ENCODE measurements at places on chromosomes 12 and 14. TPM values are rescaled to one million over a fixed set of nuclear protein-coding genes. Genes with fewer than 3 reads are reported as not detected.
A peak's percentile ranks its signal among the peaks of the same experiment; 100 is the strongest.

DNA sequence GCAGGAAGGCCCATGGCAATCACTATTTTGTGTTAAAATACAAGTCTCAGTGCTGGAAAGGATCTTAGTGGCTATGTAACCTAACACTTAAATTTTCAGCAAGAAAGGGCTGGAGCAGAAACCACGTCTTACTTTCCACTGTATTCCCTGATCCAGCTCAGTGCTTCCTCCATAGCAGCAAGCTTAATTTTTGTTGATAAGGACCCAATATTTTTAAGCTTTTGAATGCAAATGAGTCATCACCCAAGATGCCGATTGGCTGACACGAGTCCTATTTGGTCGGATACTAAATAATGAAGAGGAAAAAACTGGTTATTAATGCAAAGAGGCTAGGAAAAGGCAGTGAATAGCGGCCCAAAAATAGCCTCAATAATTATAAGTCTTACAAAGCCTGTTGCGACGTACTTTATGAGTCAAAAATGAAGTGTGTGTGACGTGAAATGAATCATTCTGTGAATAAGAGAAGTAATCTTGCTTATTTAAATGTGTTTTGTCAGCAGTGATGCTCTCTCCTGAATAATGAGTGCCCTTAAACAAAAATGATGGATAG, 46.9 kb upstream of the IGF1 start:
- ATAC-seq, result no peak

DNA sequence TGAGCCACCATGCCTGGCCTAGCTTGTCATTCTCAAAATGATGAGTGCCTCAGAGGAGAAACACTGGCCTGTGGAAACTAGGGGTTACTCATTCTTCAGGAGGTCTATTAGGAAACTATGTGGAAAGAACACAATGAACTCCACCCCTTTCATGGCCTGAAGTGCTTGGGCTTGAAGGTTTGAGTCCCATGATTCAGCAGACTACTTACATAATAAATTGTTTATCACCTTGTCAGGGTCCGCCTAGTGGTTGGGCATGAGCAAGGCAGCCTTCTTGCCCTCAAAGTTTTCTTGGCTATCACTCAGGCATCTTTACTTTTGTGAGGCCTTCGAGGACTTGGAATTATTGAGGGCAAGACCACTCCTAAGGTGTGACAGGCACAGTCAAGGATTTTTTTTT, 251.2 kb downstream of the ACSS3 start:
- ATAC-seq, result peak; percentile 25

GRCh38 chr14:55297611-55298499, 26.6 kb downstream of the FBXO34 start:
- no peak for ATAC-seq

GRCh38 chr12:111927346-111927745, 85.3 kb downstream of the MAPKAPK5 start:
- ATAC-seq, result no peak

DNA sequence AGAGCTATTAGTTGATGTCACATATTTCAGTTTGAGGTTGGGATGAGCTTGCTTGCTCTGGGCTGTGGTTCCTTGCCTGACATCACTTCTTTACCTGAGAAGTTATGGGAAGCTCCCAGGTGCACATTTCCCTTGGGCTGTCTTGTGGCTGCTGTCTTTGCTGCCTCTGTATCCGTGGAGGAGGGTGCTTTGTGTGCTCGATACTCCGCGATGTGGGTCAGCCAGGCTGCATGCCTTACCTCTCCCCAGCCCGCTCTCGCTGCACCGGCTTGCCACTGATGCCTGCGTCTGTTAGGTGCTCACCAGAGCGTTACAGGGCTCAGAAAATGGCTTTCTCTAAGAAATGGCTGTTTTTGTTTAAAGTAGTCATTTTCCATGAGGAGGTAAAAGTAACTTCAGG, 19.6 kb downstream of the PELI2 start:
- no peak for ATAC-seq

The IGF1 gene
- 31.0 TPM for total RNA-seq

Measured in gastroesophageal sphincter (tissue), 4 donors.